ENCODE measurements at places on chromosomes 11 and 22.

GRCh38 chr11:43360361-43361032 lies 1.8 kb downstream of the TTC17 start:
- peak; percentile 47 for DNase-seq

DNA sequence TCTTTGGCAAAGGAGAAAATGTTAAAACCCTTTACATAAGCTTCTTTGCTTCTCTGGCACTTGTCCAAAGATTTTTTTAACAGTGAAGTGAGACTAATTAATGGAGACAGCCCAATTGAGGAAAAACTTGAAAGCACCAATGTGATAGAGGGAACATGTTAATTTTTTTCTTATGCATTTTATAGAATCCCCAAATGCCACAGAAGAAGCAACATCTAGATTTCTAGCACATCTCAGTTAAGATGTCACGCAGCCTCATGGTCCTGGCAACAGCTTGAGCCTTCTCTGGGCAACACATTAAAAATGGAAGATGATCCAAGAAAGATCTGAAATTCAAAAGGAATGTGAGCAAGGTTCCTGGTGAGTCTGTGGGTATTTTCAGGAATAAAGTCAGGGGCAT lies 48.5 kb downstream of the PACSIN2 start:
- DNase-seq: peak; percentile 22

- no peak for DNase-seq
Measured at GRCh38 chr11:39220069-39220468, 2239.4 kb downstream of the LRRC4C start.

- peak; percentile 17 for DNase-seq
Measured at GRCh38 chr11:42631220-42631843, 680.5 kb upstream of the API5 start.

DNA sequence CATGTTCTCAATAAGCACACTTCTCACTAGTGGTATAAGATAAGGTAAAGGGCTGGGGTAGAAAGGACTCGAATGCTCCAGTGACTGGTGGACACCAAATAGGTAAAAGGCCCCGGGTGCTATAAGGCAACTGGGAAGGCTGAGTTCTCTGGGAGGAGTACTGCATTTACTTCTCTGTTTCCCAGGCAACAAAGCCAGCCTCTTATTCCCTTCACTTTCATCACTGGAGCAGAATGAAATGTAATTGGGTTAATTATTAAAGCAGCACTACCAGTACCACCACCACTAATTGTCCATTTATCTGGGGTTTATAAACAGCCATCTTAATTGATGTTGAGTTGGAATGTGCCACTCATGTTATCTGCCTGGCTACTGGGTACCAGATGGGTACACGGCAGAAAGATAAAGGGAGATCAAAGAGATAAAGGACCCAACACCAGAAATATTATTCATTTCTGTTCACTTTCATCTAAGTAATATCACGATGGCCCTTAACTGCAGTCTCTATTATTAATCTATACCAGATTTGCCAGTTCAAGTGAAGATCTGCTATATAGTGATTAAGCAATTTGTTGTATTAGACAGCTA lies 94.4 kb upstream of the CHRM4 start:
- DNase-seq: no peak

- peak; percentile 70 for DNase-seq
Measured at GRCh38 chr11:63673579-63673978, 2.4 kb upstream of the ATL3 start.

DNA sequence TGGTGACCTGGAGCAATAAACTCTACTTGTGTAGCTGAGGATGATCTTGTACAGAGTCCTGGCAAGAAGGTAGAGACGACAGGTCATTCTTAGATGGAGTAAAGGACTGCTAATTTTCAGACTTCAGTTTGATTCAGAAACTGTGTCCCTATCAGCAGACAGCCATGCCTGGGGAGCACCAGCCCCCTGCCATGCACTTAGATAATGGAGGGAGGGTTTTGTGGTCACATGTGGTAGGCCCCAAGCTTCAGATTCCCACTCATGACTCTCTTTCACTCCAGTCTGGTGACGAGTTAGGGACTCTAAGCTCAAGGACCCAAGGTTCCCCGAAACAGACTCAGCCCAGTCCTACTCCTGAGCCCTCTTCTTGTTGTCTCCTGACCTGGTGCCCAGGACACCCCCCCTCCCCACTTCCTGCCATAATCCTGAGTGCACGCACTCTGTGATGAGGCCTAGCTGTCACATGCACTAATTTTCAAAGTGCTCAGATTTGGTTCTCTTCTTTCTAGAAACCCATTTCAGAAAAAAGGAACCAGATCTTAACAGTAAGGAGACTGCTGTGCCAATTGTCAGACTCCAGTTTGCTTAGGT lies 10.2 kb upstream of the AMPD3 start:
- no peak for DNase-seq

DNA sequence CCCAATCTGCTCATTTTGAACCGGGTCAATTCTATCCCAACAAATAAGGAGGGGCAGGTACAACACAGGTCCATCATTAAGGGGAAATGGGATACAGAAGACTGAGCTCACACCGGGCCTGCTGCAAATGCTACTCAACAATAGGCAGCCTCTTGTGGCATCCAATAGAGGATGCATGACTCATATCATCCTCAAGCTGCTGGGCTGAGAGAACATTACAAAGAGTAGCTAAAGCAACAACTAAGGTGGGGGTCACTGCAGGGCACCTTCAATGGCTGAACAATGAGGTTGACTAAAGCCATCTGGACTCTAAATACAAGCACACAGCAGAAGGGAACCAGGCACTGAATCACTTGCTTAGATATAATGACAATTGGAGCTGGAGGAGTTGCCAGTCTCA lies 130.1 kb upstream of the SYN3 start:
- no peak for DNase-seq

- DNase-seq: no peak
Measured at GRCh38 chr11:98060759-98061158, 960.0 kb upstream of the CNTN5 start.

DNA sequence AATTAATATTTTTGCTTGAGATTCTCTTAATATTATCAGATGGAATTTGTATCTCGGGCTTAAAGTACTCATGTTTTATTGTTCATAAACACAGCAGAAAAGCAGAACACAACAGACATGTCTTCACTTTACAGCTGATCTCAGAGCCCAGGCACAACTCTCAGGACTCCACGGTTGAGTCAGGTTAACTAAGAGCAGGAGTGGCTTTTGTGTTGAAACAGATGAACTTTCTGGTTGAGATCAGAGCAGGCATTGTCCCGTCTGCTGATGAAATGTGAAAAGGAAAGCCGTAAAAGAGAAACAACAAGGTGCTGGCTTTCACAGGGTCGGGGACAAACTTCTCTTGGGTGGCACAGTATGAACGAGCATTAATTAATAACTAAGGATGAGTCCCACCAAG lies 49.0 kb downstream of the JHY start:
- no peak for DNase-seq

DNA sequence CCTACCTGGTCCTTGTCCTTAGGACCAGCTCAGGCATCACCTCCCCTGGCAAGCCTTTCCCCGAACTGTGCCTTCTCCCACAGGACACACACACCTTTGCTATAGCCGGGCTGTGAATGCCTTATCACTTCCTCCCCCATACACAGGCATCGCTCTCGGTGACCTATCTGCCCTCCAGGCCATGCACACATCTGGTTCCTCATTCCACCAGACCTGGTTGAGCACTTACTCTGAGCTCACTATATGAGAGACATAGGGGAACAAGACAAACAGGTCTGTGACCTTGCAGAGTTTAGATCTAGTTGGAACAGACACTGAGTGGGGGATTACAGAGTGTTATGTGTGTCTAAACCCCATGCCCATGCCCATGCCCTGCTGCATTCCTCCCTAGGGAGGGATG lies 3.1 kb upstream of the BCR start:
- no peak for DNase-seq

DNA sequence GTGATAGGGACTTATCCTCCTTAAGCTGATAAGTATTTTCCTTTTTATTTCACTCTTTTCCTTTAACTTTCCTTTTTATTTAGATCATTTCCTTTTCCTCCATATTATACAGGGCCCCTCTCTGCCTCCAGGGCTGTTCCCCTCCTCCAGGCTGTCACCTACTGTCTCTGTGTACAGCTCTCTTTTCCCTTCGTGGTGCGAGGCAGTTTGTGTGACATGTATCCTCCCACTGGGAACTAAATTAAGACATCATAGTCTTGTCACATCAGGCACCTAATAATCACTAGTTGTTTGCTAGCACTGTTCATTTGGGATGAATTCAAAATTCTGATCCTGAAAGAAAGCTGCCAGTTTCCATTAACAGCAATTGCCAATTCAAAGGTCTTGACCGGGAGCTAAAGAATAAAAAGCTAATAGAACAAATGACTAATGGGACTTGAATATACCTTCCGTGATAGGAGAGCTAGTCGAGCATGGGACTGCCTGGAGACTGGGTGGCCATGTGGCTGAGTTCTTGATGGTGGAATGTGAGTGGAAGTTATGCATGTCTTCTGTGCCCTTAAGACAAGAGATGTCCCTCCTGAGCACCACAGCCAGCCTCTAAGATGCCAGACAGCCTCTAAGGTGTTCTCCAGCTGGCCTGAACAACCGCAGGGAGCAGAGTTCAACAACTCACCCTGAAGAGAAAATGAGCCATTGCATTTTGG lies 77.7 kb upstream of the LRRC55 start:
- DNase-seq: no peak

GRCh38 chr11:93080146-93080759 lies 110.8 kb downstream of the MTNR1B start:
- no peak for DNase-seq

- no peak for DNase-seq
Measured at GRCh38 chr22:20403779-20404140, 9.8 kb downstream of the ZNF74 start.

DNA sequence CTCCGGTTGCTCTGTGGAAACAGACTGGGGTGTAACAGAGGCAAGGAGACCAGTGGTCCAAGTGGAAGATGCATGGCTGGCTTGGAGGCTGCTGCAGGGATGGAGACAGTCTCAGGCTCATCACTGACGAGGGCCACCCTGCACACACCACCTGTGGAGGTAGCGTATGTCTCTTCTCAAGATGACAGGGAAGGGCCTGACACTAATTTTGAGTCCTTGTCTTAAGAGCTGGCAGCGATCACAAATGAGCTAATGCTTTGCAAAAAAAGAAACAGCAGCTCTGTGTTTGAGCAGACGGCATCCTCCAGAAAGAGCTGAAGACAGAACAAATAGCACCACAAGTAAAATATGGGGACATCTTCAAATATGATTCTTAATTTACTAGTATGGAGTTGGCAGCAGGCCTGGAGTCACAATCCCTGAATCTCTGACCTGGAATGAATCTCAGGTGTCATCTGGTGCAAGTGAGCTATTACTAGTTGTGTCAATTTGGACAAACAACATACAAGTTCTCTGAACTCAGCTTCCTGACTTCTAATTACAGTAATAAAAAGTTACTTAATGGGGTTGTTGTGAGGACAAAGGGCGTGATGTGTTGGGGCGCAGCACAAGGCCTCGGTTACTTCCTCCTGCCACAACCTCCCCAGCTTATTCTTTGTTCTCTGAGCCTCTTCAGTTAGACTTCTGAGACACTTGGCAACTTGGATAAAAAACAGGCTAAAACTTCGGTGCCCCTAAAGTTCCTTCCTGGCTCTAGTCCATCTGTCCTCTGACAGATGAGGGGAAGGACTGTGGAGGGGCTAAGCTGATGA lies 95.2 kb upstream of the BID start:
- no peak for DNase-seq

GRCh38 chr22:26522592-26522991 lies 10.3 kb upstream of the TFIP11 start:
- DNase-seq: no peak

DNA sequence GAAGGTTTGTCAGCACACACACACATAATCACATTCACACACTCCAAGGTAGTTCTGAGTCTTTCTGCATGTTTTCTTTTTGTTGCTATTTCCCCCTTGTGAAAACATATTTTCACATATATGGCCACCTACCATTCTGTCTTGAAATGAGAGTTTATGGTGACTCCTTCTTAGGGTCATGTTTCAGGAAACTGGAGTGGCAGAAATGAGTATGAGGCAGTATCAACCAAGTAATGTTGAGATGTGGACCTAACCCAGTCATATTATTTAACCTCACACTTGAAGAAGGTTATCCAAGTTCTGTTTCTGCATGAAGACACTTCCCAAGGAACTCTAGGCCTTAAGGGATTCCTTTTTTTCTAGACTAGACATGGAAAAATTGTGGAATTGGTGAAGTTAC lies 481.4 kb downstream of the ETS1 start:
- no peak for DNase-seq

DNA sequence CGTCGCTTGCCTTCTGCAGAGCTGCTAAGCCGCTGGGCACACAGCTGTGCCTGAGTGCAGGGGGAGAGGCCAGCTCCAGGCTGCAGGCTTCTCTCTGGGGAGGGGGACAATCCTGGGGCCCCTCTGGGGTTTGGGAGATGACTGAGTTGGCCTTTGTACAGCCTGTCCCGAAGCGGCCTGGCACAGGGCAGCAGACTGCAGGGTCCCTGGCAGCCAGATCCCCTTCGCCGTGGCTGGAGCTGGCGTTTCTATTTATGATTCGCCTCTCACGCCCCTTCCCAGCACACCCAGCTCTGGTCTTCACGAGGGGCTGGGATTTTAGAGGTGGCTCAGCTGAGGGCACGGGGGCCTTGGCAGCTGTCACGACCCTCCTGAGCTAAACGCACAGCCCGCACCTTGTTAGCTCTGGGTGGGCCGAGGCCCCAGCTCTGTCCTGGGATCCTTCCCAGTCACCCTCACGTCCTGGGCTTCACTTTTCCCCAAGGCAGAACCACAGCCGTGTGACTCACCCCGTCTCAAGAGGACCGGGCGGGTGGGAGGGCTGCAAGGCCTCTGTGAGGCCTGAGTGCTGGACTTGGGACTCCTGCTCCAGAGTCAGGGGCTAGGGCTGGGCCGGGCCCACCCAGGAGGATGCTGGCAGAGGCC lies 18.4 kb downstream of the OSBPL5 start:
- DNase-seq: peak; percentile 87

DNA sequence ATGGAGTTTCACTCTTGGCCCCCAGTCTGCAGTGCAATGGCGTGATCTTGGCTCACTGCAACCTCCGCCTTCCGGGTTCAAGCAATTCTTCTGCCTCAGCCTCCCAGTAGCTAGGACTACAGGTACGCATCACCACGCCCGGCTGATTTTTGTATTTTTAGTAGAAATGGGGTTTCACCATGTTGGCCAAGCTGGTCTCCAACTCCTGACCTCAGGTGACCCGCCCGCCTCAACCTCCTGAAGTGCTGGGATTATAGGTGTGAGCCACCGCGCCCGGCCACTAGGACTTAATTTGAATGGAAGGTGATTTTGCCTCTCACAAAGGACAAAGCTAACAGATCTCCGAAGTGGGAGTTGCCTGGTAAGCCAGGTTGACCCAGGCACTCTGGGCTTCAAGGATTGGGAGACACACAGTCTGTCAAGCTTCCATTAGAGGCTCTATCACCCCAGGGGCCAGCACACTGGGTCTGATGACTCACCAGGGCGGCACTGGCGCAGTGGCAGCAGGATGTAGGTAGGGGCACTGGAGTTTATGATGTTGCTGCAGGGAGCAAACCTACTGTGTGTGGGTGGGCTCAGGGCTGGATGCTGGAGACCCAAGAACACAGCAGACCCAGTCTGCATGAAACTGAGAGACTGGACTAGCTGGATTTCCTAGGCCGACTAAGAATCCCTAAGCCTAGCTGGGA lies 17.8 kb upstream of the KCTD14 start:
- peak; percentile 43 for DNase-seq
